Activated CD4-positive, alpha-beta memory T cell treated with anti-CD3 and anti-CD28 coated beads for 36 hours (primary cell): ENCODE measurements at places on chromosomes 4 and X. TPM values are rescaled to one million over a fixed set of nuclear protein-coding genes. Genes with fewer than 3 reads are reported as not detected.

GRCh38 chr4:178462710-178463109 is 1020.5 kb upstream of the AGA start:
- DNase-seq: no peak

GRCh38 chr4:112287258-112287989 is 1.7 kb upstream of the TIFA start:
- DNase-seq: peak; percentile 58

- DNase-seq: no peak
Observed at GRCh38 chr4:73894001-73894400, 24.8 kb downstream of the CXCL1 start.

GRCh38 chrX:109783701-109784079 is 50.6 kb upstream of the ACSL4 start:
- no peak for DNase-seq

DNA sequence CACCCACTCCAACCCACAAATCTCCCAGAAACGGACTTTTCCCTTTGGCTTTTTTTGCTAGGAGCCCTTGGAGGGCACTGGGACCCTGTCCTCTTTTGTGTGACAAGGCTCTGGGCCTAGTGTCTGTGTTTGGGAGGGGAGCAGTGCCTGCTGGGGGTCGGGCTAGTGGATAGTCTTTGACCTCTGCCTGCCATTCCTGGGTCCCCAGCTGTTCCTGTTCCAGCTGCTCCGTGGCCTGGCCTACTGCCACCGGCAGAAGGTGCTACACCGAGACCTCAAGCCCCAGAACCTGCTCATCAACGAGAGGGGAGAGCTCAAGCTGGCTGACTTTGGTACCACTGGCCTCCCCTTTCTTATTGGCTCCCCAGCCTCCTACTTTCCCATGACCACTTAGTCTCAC is 6.7 kb upstream of the USP11 start:
- no peak for DNase-seq

GCNA gene
- 3.4 TPM for total RNA-seq

SSX3 gene
- not detected for total RNA-seq
